Central memory CD8-positive, alpha-beta T cell (primary cell): ENCODE measurements at places on chromosomes 7 and 10.

- no peak for DNase-seq
Observed at GRCh38 chr10:70479626-70480238, 1.2 kb downstream of the PALD1 start.

GRCh38 chr10:50360077-50360850 lies 108.9 kb upstream of the ASAH2 start:
- no peak for DNase-seq

- DNase-seq: peak; percentile 34
Observed at GRCh38 chr7:3154881-3155494, 111.3 kb upstream of the CARD11 start.

GRCh38 chr7:117332031-117332430 lies 9.2 kb upstream of the WNT2 start:
- no peak for DNase-seq

- no peak for DNase-seq
Observed at GRCh38 chr10:90031776-90032175, 330.4 kb downstream of the KIF20B start.

DNA sequence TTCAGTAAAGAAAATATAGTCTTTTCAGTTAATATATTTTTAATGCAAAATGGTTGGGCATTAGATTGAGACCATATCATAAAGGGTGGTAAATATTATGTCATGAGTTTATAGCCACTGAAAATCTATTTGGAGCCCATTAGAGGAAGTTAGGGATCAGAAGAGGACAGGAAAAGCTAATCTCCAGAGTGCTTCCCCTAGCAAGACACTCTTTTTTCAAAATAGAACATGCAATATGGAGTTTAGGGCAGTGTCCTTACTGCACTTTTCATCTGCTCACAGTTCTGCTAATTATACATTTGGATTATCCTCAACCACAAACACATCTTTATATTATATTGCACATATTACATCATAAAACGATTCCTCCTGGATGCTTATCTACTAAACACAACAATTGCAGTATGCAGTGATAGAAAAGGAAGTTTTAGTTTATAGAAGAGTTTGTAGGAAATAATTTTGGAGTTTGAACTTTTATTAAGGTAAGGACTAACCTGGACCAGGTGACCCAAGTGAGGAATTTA lies 159.8 kb downstream of the PHF14 start:
- no peak for DNase-seq

DNA sequence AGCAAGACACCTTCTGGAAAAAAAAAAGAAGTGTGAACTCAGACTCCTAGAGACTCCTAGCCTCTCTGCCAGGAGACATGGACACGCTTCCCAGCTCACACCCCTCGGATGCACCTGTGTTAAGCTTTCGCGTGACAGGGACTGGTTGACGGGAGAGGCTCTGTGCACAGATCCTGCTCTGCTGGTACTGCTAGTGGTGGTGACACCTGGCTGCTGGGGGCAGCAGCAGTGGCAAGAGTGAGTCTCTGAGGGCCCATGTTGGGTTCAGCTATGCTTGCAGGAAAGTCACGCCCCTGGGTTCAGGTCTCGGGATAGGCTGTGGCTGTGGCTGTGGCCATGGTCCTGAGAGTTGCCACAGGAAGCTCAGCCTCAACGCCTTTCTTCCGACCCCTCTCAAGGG lies 81.1 kb downstream of the XRCC2 start:
- no peak for DNase-seq

GRCh38 chr10:69049566-69049961 lies 38.3 kb upstream of the SRGN start:
- DNase-seq: no peak

DNA sequence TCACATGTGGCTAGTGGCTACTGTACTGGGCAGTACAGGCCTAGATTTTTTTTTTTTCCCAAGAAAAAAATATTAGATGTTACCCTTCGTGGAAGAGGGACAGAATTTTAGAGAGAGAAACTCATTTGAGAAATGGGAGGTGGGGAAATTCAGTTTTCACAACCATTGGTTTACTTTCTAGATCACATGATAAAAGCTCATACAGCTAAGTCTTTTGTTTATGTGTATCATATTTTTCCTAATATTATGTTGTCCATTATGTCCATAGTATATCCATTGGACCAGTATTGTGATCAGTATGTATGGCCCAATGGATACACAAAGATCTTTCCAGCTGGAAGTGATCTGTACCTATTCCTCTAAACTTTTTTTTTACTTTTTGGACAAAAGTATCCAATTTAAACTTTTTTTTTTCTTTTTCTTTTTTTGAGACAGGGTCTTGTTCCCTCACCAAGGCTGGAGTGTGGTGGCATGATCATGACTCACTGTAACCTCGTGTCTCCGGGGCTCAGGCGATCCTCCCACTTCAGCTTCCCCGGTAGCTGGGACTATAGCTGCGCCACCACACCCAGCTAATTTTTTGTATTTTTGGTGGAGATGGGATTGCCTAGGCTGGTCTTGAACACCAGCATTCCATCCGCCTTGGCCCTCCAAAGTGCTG lies 4.1 kb downstream of the CALU start:
- no peak for DNase-seq

DNA sequence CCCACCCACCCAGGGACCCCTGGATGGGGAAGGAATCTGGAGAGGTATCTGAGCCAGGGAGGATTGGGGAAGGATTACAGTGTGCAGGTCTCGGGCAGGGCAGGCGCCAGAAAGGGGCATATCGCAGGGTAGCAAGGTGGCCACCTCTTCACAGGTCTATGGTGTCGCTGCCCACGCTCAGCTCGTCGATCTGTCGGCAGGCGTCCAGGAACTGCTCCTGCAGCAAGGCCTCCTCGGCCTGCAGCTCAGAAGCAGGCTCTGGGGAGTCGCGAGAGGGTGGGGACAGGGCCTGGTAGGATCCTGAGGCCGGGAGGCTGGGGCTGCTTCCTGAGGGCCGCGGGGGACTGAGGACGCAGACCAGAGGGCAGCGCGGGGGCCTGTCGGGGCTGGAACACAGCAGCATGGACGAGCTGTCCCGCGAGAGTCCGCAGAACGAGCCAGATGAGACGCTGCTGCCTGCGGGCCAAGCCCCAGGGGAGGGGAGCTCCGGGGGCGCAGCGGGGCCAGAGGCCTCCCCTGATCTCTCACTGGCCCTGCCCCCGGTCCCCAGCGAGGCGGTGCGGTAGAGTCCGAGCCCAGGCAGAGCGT lies 7.1 kb upstream of the RBM28 start:
- DNase-seq: no peak

GRCh38 chr10:117987244-117987909 lies 59.4 kb downstream of the RAB11FIP2 start:
- no peak for DNase-seq

DNA sequence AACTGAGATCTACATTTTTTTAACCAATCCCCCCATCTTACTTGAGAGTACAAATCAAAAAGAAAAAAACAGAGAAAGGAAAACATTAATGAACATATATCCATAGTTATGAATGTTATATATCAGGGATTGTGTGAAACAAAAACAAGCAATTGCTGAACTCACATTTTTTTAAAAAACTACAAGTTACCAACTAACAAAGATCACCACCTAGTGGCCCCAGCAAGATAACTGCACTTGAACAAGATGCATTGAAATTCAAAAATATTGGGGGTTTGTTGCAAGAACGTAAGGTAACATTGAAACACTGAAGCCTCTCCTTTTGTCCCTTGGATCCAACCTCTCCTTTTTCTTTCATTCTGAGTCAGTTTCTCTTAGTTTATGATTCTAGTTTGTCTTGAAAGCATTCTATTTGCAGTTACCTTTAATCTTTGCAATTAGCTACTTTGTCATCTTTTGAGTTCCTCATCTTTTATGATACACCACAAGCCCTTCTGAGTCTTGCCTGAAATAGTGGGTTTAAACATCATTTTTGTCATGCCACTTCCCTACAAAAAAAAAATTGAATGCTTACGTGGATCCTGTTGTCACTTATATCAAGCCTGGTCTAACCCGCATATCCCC lies 87.3 kb upstream of the TES start:
- DNase-seq: no peak

DNA sequence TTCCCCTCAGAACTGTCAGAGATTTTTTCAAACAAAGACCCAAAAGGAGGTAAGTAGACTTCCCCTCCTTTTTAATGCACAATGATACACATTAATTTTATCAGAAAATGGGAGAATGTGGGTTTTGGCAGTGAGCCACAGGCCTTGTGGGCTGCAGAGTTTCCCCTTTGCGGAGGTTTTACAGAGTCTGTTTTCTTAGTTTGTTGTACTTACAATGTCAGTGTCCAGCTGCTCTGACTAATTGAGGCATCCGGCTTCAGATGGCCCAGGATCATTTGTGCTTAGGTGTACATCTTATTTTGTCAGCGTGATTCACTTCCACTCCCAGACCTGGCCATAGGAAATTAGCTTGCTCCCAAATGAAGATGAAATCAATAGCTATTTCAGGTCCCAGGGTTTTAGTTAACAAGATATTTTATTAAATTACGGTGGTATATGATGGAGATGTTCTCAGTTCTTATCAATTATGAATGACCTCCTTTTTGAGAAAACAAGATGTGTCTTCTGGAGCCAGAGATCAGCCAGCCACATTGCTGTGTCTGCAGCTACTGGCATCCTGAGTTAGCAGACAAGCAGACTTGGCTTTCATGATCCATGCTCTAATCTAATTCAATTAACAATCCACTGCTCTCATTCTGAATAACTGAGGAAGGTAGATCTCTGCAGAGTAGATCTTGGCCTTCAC lies 1086.6 kb upstream of the SORCS1 start:
- DNase-seq: no peak

GRCh38 chr10:61684894-61685507 lies 22.3 kb downstream of the CABCOCO1 start:
- no peak for DNase-seq

DNA sequence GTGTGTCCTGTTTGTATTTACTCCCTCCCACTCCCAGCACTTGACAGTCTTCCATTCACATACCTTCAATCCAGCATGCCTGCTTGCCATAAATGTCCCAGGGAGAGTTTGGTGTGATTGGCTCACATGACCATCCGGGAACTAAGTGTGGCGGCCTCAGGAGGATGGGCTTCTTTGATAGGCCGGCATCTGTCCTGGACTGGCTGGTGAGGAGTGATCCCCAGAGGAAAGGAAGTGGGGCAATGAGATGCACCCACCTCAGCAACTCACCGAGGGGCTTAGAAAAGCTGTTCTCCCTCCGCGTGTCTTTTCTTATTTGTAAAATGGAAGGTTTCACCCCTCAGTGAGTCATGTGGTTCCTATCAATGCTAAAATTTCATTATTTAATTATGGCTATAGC lies 14.9 kb upstream of the EBF3 start:
- DNase-seq: no peak

DNA sequence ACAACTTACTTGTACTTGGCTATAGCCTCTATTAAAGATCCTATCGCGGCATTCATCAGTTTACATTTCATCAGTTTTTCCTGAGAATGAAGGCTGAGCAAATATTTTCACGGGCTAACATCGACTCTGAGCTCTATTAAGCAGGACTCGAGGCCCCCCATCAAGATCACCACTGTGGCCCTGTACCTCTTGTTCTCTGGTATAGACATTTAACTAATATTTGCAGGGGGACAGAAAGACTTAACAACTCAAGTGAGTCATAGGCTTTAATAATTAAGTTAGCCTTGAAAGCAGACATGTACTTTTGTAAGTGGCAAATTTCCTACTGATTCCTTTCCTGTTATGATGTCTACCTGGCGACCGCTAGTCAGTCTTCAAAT lies 45.4 kb downstream of the DOCK4 start:
- no peak for DNase-seq

- DNase-seq: no peak
Observed at GRCh38 chr7:154540596-154540995, 462.3 kb downstream of the PAXIP1 start.

GRCh38 chr7:81488210-81488609 lies 281.6 kb downstream of the HGF start:
- DNase-seq: no peak

GRCh38 chr10:78165617-78166016 lies 132.0 kb downstream of the RPS24 start:
- DNase-seq: no peak

DNA sequence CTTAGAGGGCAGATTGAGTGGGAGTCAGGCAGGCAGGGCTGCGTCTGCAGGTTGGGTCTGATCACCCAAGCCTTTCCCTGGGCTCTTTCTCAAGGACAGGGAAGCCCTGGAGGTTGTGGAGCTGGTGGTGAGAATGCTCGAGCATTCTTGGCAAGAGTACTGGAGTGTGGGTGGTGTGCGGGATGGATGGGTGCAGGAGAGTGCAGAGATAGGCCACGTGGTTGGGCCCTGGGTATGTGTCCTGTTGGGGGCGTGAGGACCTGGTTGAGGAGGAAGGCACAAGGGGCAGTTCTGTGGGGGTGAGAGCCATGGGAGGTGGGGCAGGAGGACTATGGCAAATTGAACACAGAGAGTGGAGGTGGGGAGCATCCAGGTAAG lies 135.9 kb downstream of the PTPN20 start:
- DNase-seq: no peak

GRCh38 chr7:124692425-124692824 lies 73.2 kb downstream of the GPR37 start:
- no peak for DNase-seq
